ENCODE measurements at places on chromosomes 6 and 20.

DNA sequence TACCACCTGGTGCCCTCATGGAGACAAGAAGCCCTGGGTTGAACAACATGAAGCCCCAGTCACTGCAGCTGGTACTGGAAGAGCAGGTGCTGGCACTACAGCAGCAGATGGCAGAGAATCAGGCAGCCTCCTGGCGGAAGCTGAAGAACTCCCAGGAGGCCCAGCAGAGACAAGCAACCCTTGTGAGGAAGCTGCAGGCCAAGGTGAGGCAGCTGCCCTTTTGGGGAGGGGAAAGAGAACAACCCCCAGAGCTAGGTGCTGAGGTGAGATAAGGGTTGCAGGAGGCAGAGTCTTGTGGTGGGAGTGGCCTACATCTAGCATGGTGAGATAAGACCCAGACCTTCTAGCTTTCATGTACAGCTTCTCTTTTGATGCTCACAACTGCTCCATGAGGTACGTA is 7.0 kb downstream of the CEP250 start:
- DNase-seq, result no peak

GRCh38 chr6:22928775-22929174 is 359.4 kb downstream of the HDGFL1 start:
- DNase-seq, result no peak

DNA sequence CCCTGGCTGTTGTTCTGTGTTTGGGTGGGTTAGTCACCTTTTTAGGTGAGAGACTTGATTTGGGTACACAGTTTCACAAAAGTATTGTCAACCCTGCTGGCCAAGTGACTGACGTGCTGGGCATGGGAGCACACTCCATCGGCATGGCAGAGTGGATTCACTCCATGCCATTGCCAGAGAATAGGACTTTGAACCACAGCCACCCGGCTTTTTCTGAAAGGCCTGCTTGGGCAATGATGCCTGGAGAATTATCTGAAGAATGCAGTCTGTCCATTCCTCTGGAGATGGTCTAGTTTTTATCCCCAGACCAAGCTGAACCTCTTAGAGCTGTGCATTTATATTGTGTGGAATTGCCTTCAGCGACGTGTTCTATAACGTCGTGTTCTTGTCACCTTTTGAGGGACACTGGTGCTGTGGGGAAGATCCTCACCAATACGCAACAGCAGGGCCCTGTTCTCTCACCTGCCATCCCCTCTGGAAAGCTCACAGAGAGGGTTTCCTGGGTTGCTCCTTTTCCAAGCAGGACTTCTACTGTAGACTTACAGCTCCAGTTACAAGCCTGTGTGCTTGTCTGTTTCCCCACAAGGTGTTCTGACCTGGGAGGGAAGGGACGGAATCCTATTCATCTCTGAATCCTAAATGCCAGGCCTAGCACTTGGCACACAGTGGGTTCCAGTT is 183.4 kb upstream of the AKAP12 start:
- DNase-seq, result no peak

DNA sequence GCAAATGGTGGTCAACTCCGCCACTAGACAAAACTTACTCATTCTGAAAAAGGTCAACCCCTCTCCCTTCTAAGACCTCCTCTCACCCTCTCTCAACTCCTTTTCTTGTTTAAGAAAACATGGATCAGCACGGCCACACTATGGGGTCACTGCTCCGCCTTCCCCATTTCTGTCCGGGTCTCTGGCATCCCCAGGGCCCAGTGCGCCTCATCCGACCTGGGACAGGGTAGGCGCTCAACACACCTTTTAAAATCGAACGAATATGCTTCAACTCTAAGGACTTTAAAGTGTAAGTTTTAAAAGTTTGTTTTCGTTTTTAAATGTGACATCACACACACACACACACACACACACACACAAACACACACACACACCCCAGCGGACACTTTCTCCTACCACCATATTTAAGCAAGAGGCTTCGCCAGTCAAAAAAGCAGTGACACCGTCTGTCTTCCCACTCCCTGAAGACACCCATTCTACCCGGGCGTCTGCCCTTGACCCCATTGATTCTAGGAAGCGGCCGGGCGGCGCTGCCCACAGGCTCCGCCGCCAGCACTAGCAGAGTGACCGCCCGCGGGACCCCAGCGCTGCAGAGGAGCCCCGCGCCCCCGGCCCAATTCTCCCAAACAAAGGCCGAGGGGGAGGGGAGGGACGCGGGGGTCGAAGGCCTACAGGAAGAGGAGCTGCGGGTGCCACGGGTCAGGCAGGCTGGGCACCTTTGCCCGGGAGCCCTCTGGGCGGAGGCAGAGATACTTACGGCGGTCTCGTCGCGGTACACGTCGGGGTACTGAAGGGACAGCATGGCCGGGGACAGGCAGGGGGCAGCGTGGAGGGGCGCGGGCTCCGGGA is 568 bp downstream of the PREP start:
- no peak for DNase-seq

DNA sequence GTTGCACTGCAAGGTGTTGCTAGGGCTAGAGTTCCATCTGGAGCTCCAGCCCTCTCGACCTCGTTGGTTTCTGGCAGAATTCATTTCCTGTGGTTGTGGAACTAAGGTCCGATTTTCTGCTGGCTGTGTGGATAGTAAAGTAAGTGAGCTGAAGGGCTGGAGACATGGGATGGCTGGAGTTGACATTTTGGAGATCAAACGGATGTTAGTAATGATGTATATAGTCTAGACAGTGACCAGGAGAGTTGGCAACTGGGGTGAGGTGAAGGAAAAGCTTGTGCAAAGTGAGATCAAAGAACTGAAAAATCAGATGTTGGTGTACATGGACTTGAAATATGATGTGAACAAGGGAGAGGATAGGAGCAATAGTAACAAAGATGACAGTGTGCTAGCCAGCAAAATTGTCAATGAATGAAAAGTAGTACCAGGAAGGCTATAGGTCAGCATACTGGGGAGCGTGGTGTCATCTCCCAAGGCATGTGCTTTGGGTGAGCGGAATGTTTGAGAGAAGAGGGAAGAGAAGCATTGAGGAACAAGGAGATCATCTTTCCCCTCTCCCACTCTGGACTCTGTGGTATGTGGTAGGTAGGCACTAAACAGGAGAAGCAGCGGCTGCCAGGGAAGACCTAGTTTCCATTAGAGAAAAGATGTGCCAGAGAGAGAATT is 7.8 kb downstream of the QRSL1 start:
- DNase-seq, result no peak

DNA sequence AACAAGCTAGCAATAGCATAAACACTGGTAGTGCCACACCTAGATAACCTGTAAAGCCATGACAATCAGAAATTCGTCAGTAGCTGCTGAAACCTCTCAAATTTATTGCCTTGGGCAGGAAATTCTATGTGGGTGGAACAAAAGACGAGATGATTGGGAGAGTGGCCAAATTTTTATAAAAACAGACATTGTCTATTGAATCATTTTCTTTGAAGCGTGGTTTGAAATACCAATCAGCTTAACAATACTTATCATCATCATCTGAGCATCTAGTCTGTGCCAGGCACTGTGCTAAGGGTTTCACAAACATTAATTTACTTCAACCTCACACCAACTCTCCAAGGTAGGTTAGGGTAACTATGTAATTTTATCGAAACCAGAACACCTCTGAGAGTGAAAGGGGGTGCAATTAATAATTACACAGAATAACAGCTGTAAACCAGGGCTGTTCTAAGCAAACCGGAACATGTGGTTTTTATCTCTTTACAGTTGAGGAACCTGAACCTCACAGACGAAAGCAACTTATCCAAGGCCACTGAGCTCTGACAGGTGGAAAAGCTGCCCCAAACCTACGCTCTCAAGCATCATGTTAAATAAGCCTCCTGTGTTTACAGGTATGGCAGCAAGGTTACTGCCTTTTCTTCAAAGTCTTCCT is 43.4 kb downstream of the NHSL1 start:
- no peak for DNase-seq

- no peak for DNase-seq
Observed at GRCh38 chr20:48731536-48731935, 96.3 kb downstream of the PREX1 start.

- DNase-seq, result no peak
Observed at GRCh38 chr6:34315780-34316179, 67.0 kb upstream of the SMIM29 start.

DNA sequence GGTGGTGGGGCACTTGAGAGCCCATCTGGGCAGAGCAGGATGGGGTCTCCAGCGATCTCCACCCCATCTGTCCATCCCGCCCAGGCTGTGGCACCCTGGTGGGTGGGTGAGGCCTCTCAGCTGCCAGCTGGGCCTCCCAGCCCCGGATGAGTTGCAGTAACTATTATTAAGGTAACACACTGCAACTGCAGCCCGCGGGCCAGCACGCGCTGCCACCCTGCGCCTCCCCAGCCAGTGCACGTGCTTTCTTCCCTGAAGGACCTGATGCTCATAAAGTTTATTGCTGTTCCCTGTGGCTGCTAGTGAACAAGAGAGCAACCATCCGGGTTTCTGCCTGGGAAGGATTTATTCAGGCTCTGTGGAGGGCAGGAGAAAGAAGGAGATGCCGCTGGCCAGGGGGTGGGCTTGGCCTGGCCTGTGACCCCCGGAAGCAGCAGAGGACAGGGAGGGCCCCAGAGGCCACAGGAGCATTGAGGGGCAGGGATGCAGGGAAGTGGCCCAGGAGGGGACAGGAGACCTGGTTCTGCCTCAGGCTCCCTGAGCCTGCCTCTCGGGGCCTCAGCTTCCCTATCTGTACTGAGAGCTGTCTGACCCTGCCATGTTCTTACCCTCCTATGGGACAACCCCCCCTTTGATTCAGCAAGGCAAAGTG is 1.7 kb downstream of the IP6K3 start:
- no peak for DNase-seq

- DNase-seq, result no peak
Observed at GRCh38 chr20:38536310-38536709, 44.7 kb upstream of the ADIG start.

DNA sequence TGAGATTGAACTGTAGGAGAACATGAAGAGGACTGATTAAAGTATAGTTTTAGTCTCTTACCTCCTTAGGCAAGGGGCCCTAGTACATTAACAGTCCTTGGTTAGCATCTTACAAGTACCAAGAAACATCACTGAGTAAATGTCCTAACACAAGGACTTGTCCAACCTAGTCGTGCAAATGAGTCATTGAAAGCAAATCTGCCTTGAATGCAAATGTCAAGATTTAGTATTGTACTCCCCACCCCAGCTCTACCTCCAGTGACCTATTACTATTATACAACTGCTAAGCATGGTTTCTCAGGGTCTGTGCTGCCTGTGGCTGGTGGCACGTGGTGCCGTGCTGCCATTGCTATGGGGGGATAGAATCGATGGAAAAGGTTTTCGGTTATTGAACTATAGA is 138.4 kb downstream of the PLCB4 start:
- DNase-seq, result no peak

DNA sequence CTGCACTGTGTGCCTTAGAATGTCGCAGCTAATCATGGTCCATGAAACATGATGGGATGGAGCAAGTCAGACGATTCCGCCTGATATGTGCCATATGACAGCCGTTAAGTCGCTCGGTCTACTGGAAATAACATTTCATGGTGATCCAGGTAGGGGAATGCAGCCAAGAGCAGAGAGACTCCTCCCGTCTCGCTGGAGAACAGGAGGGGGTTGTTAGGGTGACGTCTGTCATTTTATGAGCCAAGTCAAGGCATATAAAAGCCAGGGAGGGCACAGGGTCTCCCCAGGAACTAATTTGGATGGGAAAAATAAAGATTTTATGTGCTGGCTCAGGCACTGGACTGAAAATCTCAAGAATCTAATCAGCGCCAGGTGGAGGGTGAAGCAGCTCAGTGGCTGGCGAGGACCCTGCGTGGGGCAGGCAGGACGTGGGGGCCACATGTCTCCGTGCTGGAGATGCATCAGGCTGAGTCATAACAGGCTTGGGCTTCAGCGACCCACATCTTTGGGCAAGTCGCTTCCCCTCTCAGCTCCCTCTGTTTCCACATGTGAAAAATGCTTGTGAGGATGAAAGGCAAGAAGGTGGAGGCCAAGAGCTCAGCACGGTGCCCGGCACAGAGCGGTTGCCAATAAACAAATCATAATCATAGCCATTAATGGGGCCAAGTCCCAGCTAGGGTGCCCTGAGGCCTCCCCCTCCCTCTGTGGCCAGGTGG is 234.6 kb downstream of the ANKRD60 start:
- DNase-seq, result no peak

DNA sequence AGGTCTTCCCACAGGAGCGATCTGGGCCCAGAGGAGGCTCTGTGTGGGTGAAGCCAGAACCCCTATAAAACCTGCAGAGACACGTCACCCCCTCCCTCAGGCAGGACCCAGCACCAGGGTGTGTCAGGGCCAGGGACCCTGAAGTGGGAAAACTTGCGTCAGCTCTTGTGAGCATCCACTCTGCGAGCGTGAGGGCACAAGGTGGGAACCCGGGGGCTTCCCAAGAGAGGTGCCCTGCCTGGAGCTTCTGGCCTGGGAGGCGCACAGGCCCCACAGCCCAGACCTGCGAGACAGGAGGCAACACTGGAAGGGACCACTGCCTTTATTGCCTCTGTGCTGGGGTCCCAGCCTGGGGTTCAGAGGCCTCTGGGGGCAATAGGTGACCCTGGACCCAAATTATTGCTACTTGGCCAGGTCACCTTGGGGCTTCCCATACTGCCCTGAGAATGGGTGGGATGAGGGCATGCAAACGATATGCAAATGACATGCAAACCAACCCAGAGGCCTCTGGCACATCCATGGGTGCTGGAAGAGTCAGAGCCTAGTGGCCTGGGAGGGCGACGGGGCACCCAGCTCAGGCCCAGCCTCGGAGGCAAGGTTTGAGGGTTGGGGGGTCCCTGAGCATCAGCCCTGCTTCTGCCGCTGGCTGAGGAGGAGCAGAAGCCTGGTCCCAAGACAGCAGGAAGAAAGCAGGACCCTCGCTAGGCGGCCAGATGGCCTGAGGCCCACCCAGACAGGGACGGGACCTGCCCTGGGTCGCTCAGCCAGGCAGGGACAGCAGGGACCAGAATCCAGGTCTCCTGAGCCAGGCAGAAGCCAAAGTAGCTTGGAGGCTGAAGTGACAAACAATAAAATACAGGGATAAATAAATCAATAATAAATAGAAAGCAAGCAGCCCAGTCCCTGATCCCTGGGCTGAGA is 5.1 kb upstream of the C20orf144 start:
- DNase-seq, result no peak

GRCh38 chr6:131107151-131107550 is 28.1 kb upstream of the AKAP7 start:
- no peak for DNase-seq
